ENCODE measurements at places on chromosomes 3 and 15.

GRCh38 chr15:80152896-80153876, at the start of gene FAH:
Gene FAH, plus strand, starts transcription at chr15:80152999. Its CDS starts 56 bp downstream, at chr15:80153055.
- DNase-seq, result peak; percentile 33

- DNase-seq, result peak; percentile 58
These were observed 472 bp downstream of the BSN start for GRCh38 chr3:49554633-49555265.

- DNase-seq, result no peak
These were observed 420.8 kb downstream of the EPHA6 start for GRCh38 chr3:97235179-97235578.

GRCh38 chr15:76064375-76064774, 4.6 kb downstream of the TMEM266 start:
- no peak for DNase-seq

GRCh38 chr3:104360038-104360437, 1006.7 kb upstream of the ALCAM start:
- DNase-seq, result no peak

DNA sequence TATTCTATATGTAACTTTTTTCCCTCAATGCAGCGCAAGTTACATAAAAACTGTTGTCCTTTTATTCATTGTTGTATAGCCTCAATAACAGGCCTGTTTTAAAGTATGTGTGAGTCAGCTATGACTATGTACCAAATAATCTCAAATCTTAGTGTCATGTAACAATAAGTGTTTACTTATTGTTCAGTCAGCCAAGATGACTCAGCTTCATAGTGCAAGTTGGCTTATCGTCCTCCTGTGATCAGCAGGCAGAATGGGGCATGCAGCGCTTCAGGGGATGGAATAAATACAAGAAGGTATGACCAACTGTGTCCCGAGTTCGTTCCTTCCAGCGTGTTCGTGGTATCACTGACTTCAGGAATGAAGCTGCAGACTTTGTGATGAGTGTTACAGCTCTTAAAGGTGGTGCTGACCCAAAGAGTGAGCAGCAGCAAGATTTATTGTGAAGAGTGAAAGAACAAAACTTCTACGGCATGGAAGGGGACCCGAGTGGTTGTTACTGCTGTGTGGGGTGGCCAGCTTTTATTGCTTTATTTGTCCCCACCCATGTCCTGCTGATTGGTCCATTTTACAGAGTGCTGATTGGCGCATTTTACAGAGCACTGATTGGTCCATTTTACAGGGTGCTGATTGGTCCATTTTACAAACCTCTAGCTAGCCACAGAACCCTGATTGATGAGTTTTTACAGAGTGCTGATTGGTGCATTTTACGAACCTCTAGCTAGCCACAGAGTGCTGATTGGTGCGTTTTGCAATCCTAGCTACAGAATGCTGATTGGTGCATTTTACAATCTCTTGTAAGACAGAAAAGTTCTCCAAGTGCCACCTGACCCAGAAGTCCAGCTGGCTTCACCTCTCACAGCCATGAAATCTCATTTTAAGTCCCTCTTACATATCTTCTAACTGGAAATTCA, 1016.0 kb downstream of the MCTP2 start:
- DNase-seq, result no peak

DNA sequence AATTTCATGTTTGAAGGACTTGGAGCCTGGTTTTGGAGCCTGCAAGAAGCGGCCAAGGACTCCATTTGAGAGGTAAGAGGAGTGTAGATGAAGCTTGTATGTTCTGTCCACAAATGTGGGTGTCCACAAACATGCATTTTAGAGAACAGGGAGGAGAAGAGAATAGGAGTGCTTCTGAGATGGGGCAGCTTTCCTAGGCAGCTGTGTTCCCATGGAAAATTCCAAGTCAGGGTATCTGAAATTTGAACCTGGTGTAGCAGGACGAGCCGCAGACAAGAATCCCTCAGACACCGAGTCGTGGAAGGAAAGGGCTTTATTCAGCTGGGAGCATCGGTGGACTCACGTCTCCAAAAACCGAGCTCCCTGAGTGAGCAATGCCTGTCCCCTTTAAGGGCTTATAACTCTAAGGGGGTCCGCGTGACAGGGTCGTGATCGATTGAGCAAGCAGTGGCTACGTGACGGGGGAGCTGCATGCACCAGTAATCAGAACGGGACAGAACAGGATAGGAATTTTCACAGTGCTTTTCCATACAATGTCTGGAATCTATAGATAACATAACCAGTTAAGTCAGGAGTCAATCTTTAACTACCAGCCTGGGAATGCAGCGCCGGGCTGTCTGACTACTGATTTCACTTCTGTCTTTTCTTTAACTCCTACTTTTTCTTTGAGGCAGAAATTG, 71.4 kb upstream of the WDR72 start:
- DNase-seq, result no peak

DNA sequence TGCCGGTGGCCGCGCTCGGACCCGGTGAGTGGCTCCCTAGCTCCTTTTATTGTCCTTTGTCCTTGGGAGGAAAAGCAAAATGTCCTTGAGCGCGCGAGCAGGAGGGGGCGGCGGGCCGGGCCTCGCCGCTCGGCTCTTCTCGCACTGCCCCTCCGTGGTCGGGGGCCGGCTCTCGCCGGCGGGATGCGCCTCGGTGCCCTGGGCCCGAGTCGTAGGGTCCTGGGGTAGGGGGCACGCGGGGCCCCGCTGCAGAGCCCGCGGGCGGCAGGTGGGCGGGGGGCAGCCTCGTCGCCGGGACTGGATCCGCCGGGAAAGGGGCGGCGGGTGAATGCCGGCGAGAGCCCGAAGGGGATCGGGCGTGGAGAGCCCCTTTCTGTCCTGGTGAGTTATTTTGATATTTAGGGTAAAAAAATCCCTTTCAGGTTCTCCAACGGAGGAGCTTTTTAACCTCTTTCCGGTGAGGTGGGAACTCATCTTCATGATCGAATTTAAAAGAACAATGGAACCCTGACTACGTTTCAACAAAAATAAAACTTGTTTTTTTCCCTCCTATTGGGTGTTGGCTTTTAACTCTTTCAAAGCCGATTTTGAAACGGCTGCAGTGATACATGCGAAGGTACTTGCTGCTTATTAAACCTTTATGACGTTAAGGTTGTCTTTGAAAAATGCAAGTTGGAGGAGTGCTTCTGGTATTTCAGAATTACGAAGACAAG, 16.8 kb upstream of the CHD2 start:
- DNase-seq, result no peak

Measured in stimulated activated CD4-positive, alpha-beta T cell treated with anti-CD3 and anti-CD28 coated beads, Interleukin-4, amount 100 ng/mL, for 48 hours (primary cell).